ENCODE measurements at places on chromosomes 5 and 9.

- DNase-seq = no peak
These were observed 202.7 kb upstream of the CDKN2B start for GRCh38 chr9:22211588-22212360.

GRCh38 chr9:1701113-1701512, 314.0 kb upstream of the SMARCA2 start:
- no peak for DNase-seq

DNA sequence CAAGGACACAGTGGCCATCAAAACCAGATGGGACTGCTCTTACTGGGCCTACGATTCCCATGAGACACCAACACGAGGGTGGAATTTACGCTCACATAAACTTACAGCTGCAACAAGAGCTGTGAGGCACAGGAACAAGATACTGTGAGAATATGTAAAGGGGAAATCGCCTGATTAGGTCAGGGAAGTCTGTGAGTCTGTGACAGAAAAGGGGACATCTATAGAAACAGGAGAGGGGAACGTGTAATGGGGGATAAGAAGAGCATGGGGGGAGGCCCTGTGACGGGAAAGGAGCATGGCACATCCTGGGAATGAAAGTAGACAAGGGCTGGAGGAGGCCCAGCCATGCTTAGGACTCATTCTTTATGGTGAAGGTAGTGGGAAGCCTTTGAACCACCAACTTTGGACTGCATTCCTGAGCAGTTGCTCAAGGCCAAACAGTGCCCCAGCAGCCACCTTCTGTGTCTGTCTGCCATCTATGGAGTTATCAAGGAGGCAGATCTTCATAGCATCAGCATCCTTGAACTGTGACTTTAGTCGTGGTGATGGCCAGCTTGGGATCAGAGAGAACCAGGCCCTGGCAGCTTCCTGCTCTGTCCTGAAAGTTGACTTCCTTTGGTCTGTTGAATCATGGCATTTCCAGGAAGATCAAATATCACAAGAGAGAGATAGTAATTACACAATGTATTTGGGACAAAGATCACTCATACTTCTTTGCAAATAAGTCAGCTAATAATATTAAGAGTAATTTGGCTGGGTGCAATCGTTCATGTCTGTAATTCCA, 87.9 kb upstream of the FAM169A start:
- DNase-seq = no peak

- DNase-seq = no peak
These were observed 61.7 kb downstream of the GLRA1 start for GRCh38 chr5:151862811-151863472.

GRCh38 chr5:96660971-96661854, 963 bp upstream of the CAST start:
- DNase-seq = no peak

DNA sequence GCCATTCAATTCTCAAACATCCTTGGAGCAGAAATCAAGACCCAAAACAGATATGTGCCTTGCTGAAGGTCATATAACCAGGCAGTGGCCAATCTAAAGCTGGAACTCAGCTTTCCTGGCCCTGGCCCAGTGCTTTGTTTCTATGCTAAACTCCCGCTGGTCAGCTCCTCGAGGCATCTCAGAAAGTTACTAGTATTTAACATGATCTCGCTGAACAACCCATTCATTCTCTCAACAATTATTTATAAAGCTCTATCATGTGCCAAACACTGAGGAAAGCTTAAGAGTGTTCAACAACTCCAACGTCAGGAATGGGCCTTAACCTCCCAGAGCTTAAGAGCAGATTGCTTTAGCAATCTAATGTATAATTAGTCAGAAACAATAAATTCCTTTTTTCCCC, 54.0 kb downstream of the FOXD1 start:
- no peak for DNase-seq

GRCh38 chr9:126218359-126219125, 108.1 kb upstream of the MVB12B start:
- DNase-seq = no peak

DNA sequence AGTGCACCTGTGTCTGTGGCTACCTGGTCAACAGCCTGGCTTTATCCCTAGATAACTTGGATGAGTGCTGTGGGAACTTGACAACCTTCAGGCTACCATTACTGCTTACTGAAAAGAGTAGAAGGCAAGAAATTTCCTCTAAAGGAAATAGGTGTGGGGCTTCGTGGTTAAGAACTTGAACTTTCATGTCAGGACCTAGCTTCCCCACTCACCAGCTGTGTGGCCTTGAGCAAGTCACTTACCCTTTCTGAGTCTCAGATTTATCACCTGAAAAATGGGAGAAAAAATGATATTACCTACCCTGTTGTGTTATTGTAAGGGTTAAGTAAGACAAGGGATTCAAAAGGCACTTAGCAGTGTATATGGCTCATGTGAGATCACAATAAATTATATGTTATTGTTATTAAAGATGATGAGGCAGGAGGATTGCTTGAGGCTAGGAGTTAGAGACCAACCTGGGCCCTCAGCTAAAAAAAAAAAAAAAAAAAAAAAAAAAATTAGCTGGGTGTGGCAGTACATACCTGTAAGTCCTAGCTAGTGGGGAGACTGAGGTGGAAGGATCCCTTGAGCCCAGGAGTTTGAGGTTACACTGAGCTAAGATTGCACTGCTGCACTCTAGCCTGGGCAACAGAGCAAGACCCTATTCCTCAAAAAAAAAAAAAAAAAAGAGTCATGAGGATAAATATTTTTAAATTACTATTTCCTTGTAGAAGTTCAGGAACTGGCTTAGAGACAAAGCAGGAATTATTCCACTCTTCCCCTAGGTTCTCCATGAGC, 97.0 kb upstream of the SPRY4 start:
- no peak for DNase-seq

DNA sequence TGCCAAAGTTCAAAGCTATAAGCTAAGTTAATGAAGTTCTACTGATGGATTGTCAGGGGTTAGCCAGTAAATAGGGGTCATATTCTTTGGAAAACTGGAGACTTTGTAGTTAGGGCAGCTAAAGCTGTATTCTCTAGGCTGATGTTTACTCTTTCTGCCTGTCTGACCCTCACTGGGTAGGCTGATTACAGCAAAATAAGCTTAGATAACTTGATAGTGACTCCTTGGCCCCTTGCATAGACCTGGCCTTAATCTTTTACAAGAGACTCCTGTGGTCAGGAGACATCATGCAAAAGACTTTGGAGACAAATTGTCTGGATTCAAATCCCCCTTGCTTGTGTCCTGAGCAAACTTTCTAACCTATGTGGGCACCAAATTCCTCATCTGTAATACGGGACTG, 314.4 kb upstream of the MSX2 start:
- DNase-seq = no peak

DNA sequence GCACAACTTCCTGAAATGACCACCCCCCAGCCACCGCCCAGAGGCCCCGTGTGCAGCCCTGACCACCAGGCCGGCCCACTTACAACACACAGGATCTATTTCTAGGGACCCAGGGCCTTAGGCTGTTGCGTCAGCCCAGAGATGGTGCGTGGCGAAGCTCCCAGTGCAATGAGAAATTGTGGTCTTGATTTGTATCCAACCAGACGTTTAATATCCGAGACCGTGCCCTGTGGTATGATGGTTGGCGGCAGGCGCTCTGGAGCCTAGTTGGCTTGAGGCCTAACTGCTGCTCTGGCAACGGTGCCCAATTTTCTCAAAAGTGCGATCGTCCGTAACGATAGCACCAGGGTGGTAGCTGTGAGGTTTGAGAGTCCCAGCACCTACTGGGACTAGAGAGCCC, 32.6 kb upstream of the SLC6A19 start:
- no peak for DNase-seq

DNA sequence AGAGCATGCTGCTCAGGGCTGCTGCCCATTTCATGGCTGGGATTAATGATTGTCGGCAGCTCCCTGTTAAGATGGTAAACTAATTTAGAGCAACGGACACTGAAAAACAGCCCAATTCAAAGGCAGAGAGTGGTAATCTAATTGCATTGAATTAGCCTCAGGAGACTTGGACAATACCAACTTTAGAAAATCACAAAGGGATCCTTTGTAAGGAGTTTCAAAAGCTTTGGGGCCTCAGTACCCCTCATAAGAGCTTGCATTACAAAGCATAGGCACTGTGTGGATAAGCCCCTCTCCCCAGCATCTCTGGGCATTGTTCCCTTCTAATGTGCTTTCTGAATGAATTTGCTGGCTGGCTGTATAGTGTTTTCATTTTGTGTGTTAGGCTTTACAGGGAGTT, 6.7 kb downstream of the GLRA1 start:
- DNase-seq = no peak

DNA sequence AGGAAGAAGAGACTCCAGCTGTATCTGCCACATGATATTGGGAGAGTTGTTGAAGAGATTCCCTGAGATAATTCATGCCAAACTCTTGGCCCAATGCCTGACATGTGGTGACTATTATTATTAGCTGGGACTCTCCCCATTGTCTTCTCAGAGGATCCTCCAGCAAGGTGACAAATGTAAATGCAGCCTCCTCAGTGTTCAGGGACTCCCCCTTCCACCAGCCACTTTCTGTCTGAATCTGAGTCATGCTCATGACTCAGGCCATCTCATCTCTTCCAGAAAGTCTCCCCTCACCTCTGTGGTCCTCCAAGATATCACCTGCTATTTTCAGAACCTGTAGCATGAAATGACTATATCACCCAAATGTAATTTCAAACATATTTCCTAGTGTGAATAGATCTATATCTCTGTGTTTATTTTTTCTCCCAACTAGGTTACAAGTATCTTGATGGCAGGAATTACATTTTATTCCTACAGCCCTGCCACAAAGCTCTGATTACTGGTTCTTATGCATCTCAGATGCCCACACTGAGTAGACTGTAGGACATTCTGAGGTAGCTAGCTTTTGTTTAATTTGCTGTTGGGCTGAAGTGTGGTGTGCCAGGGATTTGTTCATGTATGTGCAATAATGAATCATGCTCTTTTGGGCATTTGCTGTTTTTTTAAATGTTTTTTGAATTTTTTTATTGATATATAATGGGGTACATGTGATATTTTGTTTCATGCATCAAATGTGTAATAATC, 126.6 kb upstream of the IL12B start:
- no peak for DNase-seq

GRCh38 chr9:91312717-91313325, 48.9 kb downstream of the AUH start:
- no peak for DNase-seq

DNA sequence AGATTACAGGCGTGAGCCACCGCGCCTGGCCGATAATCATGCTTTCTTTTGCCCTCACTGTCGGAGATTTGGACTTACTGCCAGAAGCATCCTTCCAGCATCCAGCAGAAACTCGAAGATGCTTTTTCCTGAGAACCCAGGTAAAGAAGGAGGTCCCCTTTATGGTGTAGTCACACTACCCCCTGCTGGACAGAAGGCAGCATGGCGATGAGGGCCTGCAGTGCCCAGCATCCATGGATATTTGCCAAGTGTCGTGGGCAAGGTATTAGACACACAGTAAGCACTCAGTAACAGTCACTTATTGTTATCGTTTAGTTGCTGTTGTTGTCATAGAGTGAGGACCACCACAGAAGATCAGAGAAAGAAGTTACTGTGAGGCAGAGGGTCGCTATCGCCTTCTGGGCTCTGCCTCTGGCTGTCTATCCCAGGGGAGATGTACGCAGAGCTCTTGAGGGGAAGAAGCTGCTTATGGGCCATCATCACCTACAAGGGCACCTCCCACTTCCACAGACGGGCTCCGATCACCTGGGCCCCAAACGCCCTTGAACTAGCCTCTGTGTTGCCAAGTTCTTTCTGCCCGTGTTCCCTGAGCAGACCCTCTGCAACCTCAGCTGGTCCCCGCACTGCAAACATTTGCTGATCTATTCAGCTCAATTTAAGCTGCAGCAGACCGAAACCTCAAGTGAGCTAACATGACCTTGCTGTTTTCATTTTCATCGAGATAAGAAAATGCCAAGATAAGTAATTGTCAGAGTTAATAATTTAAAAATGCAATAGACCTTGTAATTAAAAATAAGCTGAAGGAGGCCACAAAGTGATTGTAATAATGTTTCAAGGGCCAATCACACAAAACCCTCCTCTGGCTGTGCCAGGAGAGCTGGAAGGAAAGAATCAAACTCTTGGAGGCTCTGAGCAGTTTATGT, 23.9 kb downstream of the C5orf15 start:
- DNase-seq = peak; percentile 22

DNA sequence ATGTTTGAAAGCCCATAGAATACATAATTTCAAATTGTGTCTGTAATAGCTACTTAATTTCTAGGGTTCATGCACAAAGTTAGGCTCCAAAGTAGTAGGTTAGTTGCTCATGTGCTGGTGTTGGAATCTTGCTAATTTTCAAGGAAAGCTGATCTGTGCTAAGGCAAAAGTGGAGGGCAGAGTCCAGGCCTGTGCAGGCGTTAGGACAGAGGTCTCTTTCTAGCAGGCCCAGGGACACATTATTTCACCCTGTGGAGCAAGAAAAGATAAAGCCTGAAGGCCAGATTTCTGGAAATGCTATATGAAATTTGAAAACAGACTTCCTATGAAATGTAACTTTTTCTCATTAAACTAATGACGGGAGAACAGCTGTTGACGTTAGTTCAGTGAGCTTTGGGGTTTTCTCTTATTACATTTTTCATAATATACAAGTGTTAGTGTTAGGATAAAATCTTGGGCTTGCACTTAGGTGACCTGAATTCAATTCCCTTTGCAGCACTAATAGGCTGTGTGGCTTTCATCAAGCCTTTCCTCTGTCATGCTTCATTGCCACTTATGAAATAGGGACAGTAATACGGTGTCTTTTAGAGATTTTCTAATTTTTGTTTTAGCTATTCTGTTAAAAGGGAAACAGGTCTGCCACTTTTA, 196.7 kb upstream of the HAPLN1 start:
- no peak for DNase-seq

GRCh38 chr5:177477701-177478477, 4.5 kb upstream of the DBN1 start:
- DNase-seq = no peak

GRCh38 chr5:81233080-81233634, at the start of gene CKMT2:
Gene CKMT2 (plus strand): TSS chr5:81233322. CDS start chr5:81251133, 17,811 bp downstream.
- DNase-seq = no peak

DNA sequence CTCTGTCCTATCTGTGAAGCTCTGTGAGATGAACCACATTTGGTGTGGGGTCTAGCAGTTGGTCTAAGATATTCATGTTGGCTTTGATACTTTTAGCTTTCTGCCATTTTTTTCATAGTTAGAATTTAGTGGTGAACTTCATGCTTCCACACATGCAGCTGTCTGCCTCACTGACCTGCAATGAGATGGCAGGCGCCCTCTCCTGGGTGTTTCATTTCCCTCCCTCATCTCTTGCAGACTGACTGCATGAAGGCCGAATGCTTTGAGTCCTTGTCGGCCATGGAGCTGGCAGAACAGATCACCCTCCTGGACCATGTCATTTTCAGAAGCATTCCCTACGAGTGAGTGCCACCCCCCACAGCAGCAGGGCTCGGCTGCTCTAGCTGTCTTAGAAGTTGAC, 26.1 kb upstream of the CKMT2 start:
- DNase-seq = no peak

DNA sequence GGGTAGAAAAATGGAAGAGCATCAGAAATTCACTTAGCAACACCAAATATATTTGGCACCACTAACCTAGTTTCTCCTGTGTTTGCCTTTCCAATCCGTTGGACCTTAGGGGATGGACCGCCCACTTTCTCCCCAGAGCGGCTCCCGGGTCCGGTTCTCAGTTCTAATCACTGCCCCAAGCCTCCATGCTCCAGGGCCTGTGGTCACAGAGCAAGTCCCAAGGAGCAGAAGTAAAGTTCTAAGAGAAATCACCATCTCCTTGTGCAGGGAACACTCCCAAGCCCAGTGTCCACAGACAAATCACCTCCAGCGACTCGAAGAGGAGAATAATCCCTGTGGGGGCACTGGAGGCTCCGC, 728 bp upstream of the SLC1A1 start:
- no peak for DNase-seq

All from NCI-H1417 treated with DMSO at 0.1 percent for 48 hours (cell line).